ENCODE measurements at places on chromosomes 16 and 17.

DNA sequence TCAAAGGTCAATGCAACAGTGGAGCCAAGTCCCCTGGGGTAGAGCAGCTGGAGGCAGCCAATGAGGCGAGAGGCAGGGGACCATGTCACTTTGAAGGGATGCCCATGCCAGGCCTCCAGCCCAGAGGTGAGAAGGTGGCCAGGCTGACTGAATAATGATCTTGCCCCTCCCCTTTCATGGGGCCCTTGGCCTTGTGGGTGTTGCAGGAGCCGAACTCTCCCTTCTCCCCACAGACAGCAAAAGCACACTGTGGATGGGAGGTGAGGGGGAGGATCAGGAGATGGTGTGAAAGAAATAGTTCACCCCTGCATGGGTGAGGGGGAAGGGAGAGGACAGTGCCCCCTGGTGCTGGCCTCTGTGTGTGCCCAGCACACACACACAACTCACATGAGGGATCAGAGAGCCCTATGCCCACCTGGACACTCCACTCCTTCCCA lies 15.8 kb upstream of the TBX21 start:
- DNase-seq = no peak

DNA sequence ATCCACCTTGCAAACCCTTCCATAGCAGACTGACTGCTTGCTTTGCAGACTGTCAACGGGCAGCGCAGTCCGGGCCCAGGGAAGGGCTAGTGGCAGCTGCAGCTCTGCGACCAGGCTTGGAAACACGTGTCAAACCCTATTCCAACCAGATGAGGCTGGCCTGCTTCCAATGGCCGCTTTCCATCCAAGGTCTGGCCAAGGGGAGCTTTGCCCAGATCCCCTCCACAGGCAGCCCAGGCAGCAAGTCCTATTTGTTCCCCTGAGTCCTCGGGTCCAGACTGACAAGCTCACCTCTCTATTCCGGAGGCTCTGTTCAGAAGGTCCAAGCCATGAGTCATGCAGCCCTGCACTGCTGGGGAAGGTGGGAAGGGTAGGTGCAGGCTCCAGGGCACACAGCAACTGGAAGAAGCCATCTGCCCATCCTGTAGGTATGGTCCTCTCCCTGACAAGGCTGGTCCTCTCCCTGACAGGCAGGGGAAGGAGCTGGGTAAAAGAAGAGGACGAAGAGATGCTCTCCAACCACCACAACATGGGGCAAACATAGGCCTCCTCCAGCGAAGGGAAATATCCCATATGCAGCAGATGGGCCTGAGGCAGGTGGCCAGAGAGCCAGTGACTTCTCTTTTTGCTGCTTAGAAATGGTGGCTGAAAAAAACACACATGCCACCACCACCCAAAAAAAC lies 22.6 kb upstream of the AXIN2 start:
- no peak for DNase-seq

- DNase-seq = no peak
Measured at GRCh38 chr16:86547286-86547685, 7.7 kb downstream of the MTHFSD start.

GRCh38 chr17:16294560-16294959 lies 58.7 kb downstream of the CENPV start:
- no peak for DNase-seq

DNA sequence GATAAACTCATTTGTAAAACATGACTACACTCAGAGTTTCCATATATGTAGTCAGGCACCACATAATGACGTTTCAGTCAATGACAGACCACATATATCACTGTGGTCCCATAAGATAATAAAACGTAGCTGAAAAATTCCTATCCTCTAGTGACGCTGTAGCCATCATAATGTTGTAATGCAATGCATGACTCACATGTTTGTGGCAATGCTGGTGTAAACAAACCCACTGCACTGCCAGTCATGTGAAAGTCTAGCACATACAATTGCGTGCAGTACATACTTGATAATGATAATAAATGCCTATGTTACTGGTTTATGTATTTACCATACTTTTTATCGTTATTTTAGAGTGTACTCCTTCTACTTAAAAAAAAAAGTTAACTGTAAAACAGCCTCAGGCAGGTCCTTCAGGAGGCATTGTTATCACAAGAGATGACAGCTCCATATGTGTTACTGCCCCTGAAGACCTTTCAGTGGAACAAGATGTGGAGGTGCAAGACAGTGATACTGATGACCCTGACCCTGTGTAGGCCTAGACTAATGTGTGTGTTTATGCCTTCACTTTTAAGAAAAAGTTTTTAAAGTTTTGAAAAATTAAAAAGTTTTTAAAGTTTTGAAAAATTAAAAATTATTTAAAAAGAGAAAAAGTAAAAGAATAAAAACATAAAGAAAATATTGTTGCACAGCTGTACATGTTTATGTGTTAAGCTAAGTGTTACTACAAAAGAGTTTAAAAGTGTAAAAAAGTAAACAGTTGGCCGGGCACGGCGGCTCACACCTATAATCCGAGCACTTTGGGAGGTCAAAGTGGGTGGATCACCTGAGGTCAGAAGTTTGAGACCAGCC lies 9.0 kb downstream of the STAT5B start:
- DNase-seq = no peak

- DNase-seq = no peak
Measured at GRCh38 chr17:56291226-56291805, 138.0 kb downstream of the ANKFN1 start.

DNA sequence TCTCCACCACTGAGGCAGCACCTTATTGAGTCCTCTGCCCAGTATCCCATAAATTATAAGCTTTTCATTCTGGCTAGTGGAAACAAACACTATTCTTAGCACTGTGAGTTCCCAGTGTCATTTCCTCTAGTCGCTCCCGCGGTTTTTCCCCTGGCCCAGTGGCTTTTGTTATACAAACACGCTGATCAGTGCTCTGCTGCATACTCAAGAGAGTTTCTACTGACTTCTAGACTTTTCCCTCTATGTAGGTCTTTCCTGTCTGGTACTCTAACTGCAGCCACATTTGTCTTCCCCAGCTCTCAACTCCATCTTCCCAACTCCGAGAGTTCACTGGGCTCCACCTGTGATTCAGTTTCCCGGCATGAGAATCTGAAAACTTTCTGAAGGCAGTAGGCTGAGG lies 556.6 kb upstream of the SALL1 start:
- no peak for DNase-seq

DNA sequence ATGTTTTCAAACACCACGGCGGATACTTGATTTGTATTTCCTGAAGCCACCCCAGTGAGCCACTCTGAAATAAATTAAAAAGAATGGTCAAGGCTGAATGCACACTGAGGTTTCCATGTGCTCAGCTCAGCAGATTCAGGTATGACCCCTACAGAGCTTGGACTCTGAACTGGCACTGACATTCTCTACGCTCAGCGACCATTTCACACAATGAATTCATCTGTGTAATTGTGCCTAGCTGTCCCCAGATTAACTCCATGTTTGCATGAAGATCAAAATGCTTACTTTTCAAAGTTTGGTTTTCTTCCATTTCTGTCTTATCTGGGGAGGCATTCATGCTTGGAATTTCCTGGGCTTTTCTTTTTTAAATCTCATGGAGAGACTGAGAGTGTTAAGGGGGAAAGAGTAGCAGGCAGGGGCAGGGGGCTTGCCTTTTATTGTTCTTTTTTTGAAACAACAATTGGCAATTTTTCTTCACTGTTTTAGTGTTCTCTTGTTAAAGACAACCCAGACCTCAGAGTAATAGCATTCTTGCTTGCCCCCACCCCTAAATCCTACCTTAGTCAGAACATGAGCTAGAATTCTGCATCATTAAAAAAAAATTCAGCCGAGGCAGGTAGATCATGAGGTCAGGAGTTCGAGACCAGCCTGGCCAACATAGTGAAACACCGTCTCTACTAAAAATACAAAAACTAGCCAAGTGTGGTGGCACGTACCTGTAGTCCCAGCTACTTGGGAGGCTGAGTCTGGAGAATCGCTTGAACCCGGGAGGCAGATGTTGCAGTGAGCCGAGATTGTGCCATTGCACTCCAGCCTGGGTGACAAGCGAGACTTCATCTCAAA lies 85.5 kb upstream of the HNF1B start:
- DNase-seq = no peak

DNA sequence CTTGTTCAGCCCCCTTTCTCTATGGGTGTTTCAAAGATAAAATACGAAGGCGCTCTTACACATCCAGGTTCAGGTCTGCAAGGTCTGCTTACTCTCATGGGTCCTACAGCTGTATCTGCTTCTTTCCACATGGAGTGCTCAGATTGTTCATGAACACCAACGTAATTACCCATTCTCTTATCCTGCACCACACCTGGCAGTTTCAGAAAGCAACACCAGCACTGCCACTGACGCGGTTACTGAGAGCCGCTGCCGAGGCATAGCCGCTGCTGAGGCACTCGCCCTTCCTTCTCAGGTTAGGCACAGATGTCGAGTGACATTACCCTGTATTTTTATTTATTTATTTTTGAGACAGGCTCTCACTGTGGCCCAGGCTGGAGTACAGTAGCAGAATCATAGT lies 147.1 kb downstream of the RPTOR start:
- DNase-seq = no peak

GRCh38 chr17:59853168-59853918 lies 39.4 kb downstream of the TUBD1 start:
- DNase-seq = no peak

DNA sequence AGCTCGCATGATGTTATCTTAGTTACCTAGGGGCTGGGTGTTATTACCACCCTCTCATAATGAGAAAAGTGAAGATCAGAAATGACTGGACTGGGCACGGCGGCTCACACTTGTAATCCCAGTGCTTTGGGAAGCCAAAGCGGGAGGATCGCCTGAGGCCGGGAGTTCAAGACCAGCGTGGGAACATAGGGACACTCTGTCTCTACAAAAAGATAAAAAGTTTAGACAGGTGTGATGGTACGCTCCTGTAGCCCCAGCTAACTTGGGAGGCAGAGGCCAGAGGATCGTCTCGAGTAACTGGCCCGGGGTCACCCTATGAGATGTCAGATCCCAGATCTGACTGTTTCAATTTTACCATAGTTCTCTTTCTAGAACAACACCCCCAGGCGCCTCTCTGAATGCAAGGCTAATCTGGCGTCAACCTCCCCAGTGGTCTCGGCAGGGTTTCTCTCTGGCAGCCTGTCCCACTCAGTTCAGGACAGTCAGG lies 1.9 kb upstream of the CCDC102A start:
- no peak for DNase-seq

GRCh38 chr17:13601322-13601775 lies 380 bp downstream of the HS3ST3A1 start:
- DNase-seq = no peak

GRCh38 chr16:48064971-48065370 lies 90.8 kb downstream of the ABCC12 start:
- DNase-seq = no peak

GRCh38 chr17:81128774-81129173 lies 36.5 kb upstream of the PVALEF start:
- no peak for DNase-seq

DNA sequence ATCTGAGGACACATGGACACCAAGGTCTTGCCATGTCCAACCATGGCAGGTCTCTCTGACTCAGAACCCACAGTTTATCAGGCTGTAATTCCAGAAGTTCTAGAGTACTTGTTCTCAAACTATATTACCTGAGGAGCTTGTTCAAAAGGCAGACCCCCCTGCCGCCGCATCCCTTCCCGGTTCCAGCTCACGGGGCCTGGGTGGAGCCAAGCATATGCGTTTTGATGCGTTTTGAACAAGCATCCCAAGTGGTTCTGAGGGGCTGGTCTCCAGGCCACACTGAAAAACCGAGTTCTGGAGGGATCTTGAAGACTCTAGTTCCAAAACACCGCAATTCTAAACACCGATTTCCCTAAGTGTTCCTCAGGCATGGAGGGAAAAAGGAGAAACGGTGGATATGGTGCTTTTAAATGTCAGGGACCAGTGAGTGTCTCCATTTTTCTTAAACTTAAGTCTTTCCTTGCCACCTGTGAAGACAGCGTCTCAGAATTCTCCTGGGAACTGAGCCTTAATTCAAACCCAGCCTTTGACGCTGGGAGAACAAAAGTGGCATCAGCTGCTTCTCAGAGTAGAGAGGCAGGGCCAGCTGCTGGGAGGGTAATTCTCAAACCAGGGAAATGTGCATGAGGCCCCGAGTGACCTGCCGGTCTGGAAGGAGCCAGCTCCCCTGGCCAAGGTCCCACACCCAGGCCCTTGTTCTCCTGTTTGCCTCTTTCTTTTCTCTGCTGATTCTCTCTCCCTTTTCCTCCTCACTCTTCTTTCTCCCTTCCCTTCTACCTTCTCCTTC lies 84.4 kb upstream of the PLCG2 start:
- no peak for DNase-seq

DNA sequence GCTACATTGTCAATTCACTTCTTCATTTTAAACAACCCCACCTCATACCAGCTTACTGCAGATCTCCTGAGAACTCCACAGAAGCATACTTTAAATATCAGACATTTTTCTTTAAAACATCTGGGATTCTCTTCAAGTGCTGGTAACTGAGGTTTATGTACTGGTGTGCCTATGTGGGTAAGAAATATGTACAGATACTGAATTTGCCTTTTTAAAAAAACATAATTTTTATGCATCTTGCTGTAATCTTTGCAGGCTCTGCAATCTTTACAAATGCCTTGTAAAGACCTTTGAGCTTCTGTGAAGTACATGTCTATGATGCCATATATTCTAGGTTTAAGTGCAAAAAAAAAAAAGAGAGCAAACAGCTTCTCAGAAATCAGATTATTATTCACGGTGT lies 127.6 kb upstream of the NOG start:
- no peak for DNase-seq

- DNase-seq = no peak
Measured at GRCh38 chr17:20143740-20144139, 134.6 kb downstream of the SPECC1 start.

- DNase-seq = no peak
Measured at GRCh38 chr17:78705071-78705470, 77.0 kb downstream of the CYTH1 start.

- no peak for DNase-seq
Measured at GRCh38 chr16:81185416-81185815, 53.1 kb upstream of the BCO1 start.

DNA sequence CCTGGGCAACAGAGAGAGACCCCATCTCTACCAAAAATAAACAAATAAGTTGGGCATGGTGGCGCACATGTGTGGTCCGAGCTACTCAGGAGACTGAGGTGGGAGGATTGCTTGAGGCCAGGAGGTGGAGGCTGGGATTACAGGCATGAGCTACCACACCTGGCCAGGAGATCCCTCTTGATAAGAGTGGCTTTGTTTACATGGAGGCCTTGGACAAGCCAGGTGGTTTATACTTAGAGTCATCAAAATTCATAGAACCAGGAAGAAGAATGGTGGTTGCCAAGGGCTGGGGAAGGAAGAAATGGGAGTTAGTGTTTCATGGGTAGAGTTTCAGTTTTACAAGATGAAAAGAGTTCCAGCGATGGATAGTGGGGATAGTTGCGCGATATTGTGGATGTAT lies 8.8 kb upstream of the ZFP1 start:
- DNase-seq = no peak

- no peak for DNase-seq
Measured at GRCh38 chr16:51756447-51757123, 605.5 kb upstream of the SALL1 start.

GRCh38 chr17:64028874-64029464 lies 8.5 kb upstream of the ICAM2 start:
- DNase-seq = no peak

GRCh38 chr16:67411339-67411738 lies 4.9 kb downstream of the ZDHHC1 start:
- no peak for DNase-seq

- DNase-seq = no peak
Measured at GRCh38 chr17:74433421-74434121, 1.7 kb downstream of the GPRC5C start.
